ENCODE measurements at places on chromosomes 1 and 21.

DNA sequence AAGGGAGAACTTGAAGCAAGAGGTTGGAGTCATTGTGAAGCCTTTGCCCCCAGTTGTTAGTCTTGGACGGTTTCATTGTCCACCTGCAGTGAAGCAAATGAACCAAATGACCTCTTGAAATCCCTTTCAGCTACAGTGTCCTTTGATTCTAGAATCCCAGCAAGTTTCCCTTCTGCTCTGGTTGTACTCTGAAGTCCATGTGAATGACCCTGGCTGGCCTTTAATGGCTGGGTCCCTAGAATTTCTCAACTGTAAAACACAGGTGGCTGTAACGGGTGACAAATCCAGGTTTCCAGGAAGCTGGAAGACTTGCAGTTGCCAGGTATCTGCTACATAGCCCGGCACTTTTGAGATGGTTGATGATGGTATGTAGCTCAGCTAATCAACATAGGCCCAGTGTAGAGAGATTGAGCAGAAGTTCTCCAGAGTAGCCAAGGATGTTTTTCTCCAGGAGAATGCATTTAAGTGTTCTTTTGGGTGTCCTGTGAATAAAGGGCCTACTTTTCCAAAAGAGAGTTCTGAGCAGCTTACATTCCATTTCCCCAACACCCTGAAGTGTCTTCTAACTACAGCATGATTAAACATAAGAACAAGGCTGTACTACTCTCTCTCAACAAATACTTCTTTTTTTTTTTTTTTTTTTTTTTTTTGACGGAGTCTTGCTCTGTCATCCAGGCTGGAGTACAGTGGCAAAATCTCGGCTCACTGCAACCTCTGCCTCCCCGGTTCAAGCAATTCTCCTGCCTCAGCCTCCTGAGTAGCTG is 17.6 kb upstream of the SLC30A1 start:
- DNase-seq: no peak

DNA sequence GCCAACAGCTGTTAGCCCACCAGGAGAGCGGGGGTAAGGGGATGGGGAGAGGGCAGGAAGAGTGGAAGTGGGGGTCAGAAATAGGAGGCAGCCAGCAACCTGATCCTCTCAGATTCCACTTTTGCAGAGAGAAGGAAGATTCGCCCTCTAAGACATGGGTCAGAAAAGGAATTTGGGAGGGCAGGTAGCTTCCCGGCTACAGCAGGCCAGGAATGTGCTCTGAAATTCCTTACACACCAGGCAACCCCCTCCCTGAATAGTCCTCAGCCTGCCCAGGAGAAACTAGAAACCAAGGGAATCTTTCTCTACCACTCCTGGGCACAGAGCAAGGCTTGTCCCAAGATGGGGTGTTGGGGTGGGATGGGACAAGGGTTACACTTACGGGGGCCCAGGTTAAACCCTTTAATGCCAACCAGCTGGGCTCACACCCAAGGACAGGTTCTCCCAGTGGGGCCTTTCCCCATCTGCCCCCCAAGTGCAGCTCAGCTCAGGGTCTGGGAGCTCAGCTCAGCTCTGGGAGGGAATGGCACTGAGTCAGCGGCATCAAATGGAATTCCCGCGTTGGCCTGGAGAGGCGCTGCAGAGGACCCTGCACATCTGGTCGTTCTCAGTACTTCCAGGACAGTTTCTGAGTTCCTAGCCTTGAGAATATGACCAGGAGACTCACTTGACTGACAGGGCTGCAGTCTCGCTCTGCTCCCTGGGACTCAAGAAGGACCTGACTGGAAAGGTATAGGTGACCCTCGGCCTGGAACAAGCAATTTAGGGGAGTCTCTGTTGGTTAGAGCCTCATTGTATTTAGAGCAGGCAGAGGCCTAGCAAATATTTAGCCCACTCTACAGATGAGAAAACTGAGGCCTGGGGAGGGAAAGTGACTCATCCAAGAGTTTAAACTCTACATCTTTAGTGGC is 761 bp downstream of the TNNT2 start:
- no peak for DNase-seq

DNA sequence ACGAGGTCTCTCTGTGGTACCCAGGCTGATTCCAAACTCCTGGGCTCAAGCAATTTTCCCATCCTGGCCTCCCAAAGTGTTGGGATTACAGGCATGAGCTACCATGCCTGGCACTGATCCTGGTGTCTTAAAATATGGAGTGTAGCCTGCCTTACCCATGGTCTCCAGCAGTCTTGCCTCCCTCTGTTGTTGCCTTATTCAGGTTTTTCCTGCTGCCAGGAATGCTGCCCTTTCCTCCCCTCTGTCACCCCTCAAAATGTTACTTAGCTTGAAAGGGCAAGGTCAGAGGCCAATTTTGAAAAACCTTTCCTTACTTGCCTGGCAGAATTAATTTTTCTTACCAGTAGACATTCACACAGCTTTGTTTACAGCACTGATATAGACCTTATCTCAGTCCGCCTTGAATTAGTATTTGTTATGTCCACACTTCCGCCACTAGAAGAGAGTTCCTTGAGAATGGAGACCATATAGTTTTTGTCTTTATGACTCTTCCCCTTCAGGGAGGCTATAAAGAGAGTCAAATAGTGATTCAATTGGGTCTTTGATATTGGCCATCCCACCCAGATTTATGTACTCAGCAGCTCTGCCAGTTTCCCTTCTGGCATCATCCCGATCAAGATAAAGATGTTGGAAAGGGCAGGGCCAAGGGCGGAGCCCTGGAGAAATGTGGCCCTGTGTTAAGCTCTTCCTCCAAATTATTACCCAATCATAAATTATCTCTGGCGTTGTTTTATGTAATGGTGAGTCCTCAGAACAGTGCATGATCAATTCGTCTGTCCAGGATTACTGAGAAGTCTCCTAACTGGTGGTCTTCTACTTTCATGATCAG is 38.8 kb downstream of the C1orf21 start:
- DNase-seq: no peak

DNA sequence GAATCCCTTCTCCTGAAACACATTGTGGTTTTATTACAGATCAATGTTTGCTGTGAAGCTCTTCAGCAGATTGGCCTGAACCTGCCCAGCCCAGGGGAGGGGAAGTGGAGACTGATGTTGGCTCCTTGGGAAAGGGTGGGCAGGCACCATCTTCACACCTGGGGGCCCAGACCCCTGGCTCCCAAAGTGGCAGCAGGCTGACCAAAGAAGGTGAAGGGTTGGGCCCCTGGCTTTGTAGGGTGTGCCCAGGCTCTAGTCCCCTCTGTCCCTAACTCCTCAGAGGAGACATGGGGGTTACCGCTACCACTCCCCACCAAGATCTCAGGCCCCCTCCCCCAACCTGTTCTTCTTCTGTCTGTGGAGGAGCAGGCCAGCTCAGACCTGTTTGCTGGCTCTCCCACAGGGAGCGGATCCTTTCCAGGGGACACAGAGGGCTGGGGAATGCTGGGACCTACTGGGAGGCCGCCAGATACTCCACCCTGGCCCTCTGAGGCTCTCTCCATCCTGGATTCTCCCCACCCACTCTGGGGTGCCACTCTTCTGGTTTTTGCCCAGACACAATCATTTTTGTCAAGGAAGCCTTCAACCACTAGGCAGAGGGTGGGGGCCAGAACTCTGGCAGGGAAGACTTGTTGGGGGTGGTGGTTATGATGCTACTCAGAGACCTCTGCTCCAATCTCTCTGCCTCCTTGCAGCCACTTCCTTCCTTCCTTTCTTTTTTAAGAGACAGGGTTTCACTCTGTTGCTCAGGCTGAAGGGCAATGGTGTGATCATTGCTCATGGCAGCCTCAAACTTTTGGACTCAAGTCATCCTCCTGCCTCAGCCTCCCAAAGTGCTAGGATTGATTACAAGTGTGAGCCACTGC is 5.0 kb upstream of the EFNA3 start:
- no peak for DNase-seq

GRCh38 chr1:183590244-183591191 is at the start of gene NCF2:
TSS of gene NCF2 (minus strand) at chr1:183590459. CDS start at chr1:183590329, 130 bp downstream.
- no peak for DNase-seq

GRCh38 chr1:183435497-183435896 is 17.3 kb upstream of the NMNAT2 start:
- DNase-seq: no peak

DNA sequence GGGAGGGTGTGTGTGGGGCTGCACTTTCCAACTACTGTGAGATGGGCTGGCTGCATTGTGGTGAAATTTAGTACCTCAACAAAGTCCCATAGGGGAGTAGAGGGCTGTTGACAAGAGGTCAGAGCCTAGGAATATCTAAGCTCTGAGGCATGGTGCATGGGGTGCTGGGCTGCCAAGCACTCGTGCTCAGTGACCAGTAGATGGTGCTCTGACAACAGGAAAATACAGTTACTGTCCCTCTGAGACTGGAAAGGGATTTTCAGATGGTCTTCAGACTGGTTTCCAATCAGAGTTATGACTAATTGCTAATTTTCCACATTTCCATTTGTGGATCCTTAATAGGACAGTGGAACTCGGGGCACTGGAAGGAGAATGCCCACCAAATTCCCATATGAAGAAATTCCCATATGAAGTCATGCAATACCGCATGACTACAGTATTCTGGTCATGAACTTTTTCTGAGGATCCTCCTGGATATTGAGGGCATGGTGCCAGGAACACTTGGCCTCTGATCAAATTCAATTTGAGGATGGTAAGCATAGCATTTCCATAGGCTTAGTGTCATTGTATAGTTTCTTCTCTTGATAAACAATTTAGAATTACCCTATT is 4.1 kb upstream of the CACNA1E start:
- DNase-seq: peak; percentile 6

DNA sequence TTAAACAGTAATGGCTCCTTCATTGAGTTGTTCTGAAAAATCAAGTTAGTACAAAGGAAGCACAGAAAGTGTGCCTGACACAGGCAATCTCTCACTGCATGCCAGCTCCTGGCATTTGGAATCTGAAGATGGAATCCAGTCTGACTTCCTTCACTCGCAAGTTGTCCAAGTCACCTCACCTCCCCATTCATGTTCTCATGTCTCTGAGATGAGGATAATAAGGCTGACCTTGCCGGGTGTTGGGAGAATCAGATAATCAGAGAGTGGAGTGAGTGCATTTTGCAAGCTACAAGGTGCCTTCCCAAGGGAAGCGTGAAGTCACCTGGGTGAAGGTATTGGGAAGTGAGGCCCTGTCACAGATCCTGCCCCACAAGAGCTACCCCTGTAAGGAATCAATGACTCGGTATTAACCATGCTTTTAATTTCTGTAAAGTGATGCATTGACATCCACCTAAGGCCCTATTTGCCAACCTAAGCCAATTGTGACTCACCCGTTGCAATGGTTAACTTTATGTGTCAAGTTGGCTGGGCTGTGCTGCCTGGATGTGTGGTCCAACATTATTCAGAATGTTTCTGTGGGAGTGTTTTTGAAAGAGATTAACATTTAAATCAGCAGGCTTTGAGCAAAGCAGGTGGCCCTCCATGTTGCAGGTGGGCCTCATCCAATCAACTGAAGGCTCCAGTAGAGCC is 62.5 kb upstream of the TARBP1 start:
- DNase-seq: peak; percentile 51

DNA sequence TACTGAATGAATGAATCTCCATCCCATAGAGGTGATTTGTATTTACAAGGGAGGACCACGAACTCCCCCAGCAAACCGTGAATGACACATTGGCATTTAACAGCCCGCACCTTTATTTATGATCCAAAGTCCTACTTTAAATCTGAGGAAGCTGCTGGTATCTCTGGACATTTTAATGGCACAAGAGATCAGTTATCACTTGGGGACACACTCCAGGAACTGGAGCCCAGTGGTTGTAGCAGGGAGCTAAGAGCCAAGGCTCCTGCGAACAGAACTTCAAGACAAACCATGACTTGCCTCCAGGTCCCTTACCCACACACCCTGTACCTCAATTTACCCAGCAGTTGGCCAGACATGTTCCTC is 1.2 kb downstream of the CTNNBIP1 start:
- no peak for DNase-seq

- no peak for DNase-seq
Measured at GRCh38 chr1:54851406-54851805, 35.6 kb downstream of the DHCR24 start.

DNA sequence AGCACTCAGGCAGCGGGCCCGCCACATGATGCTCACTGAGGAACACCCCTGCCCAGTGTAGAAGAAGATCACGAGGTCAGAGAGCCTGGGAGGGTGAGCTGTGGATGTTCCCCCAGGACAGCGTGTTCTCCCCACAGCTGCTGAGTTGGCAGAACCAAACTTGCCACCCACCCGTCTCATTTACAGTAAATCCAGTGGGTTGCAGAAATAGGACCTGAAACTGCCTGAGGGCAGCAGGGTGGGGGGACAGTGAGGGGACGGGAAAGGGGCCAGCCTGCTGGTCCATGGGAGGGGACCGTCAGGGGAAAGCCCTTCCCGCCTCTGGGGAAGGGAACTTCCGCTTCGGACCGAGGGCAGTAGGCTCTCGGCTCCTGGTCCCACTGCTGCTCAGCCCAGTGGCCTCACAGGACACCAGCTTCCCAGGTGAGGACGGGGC is at the start of gene C1QB:
TSS of gene C1QB (plus strand) at position 356 of the 436 bp plus-strand sequence. CDS start 6,227 bp downstream, outside the sequence.
- DNase-seq: no peak

GRCh38 chr1:205365945-205366463 is 9.3 kb upstream of the KLHDC8A start:
- no peak for DNase-seq

- DNase-seq: no peak
Measured at GRCh38 chr1:210457568-210457967, 128.9 kb downstream of the HHAT start.

- DNase-seq: no peak
Measured at GRCh38 chr1:9038881-9039760, 12.9 kb upstream of the SLC2A7 start.

- DNase-seq: no peak
Measured at GRCh38 chr1:16183179-16183578, 27.3 kb upstream of the EPHA2 start.

- DNase-seq: no peak
Measured at GRCh38 chr1:79561521-79561978, 555.0 kb upstream of the ADGRL4 start.

DNA sequence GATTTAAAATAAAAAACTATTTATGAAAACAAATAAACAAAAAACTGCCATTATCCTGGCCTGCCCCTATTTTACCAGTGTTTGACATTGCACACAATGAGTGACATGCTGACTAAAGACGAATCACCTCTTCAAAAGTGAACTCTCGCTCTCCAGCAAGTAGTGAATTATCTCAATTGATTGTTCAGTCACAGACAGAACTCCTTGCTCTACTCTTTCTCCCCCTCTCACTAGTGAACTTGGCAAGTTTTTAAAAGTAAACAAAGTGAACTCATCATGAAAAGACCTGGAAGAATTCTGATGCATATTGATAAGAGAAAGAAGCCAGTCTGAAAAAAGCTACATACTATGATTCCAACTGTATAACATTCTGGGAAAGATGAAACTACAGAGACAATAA is 4.7 kb upstream of the C1orf52 start:
- no peak for DNase-seq

DNA sequence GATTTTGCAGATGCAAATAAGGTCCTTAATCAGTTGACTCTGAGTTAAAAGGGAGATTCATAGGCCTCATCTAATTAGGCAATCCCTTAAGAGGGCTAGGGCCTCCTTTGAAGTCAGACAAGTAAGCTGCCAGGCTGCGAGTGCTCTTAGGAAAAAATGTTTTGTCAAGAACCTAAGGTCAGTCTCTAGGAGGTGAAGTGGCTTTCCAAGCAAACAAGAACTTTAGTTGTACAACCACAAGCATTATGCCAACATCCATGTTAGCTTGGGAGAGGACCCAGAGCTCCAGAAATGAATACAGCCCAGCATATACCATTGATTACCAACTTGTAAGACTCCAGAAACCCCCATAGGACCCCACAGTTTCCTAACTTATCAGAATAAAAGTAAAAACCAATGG is 1366.2 kb downstream of the PLA2G4A start:
- no peak for DNase-seq

- DNase-seq: no peak
Measured at GRCh38 chr1:39129514-39129913, 75.0 kb upstream of the MACF1 start.
